MCF 10A (cell line): ENCODE measurements at places on chromosomes 11 and 22.

DNA sequence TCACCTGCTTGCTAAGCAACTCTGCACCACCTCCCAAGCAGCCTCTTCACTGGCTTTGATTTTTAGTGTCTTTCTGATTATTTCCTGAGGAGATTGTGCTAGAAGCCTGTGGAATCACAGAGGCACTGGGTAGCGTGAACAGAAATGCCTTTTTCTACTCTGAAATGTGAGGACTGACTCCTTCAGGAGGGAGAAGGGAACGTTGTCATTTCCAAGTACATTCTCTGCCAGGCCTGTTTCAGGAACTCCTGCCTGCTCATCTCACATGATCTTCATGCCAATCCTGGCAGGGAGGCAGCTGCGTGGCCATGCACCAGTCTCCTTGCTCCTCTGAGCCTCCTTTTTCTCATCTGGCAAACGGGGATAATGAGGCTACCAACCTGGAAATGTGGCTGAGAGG is 49.8 kb upstream of the PRDM11 start:
- DNase-seq: no peak

DNA sequence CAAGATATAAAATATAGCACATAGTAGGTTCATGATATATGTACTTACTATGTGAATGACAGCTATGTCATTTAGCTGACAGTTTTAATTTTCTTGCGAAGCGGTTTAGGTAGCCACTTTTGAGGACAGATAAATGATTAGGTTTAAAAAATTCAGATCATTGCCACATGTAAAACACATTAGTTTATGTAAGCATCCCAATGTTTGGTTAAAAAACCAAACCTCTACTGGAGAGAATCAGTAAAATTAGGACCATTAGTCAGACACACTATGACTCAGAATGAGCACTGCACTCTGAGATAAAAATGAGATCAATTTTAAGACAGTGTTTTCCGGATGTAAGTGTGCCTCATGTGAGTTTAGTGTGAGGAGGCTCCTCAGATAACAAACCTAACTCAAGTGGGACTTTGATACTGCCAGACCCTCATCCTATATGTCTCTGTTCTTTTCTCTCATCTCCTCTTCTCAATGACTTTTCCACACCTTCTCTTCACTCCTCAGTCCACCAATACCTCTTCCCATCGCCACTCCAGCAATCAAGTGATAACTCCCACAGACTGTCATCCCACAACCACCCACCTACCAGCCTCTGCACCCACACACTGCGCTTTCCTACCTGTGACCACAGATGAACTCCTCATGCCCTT is 6.8 kb upstream of the OR2AT4 start:
- DNase-seq: peak; percentile 9

DNA sequence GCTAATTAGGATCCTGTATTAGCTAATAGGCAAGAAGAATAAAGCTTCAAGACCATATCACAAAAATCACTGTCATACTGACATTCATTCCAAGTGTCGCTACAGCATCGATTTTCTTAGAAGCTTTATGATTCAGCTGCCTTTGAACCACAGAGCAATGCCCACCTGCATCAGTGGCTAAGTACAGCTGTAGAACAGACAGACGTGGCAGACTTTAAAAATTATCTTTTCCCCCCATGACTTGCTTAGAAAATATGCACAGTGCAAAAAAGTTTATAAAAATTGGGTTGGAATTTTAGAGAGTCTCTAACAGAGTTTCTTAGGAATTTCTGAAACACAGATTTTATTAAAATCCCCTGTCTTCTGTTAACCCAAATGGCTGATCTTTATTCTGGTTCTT is 120.8 kb downstream of the CADM1 start:
- no peak for DNase-seq

GRCh38 chr22:47446331-47446730 is 683.9 kb downstream of the TBC1D22A start:
- DNase-seq: no peak

DNA sequence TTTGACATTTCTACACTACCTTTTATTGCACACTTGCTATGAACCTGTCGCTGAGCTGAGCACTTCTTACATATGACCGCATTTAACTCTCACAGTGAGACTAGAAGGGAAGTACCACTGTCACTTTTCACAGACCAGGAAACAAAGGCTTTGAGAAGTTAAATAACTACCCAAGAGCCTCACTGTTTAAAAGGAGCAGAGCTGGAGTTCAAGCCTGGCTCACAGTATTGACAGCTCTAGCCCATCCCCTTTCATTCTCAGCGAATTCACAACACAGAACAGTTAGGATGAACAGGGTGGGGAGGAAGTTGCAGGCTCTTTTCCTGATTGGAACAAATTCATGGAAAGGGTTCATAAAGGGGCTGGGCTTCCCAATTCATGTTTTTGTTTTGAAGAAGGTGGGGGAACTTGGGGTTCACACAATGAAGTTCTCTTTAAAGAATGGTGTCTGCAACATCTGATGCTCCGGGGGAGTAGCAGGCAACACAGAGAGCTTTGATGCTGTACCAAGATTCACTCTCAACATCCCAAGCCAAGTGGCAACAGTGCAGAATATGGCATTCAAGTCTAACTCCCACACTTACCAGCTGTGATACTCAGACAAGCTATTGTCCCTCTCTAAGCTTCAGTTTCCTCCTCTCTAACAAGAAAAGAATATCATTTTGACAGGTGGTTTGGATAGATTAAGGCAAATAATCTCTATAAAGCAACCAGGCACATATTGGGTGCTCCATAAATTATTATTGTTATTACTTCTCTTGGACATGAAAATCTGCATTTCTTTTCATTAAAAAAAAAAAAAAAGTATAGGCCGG is 17.2 kb downstream of the SCGB1A1 start:
- DNase-seq: no peak

DNA sequence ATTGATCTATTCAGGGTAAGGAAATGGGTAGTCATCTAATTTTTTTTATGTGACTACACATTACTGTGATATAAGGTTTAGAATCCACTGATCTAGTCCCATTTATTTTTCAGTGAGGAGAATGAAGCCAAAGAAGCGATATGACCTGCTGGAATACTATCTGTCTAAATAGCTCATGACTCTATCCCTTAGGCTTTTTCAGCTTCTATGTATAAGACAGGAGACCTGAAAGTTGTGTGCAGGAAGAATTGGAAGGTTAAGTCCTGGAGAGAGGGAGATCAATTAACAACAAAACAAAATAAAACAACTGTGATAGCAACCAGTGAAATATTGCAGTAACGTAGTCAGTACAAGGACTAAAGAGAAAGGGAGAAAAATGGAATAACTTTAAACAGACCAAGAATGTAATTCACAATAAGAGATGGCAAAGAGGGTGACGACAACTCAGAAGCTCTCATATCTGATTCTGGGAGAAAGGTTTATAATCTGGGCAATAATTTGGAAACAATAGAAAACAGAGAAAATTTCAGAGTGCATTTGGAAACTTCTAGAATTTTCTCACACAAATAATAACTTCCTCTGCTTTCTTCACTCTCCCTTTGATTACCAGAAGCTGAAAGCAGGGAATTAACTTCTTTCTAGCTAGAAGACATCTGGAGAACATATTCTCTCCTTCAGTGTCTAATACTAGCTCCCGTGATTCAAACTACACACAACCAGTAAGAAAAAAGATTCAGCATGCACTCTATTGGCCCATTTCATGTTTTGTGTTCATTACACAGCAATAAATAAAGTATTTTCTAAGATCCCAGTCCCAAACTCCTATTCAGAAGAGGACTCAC is 19.2 kb upstream of the CASP12 start:
- no peak for DNase-seq

DNA sequence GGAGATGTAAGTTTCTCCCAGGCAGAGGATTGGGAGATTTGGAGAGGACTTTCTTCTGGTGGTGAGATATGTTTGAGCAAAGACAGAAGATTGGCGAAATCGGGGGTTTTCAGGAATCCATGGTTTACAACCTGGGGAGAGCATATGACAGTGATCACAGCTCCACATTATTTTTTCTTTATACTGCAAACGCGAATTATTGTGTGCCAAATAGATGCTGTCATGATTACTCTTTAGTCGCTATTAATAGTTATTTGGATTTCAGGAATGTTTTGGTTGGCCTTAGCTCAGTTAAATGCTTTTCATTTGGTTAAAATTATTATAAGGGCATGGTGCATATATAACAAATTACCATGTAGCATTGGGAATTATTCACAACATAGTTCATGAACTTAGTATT is 15.2 kb downstream of the ATXN10 start:
- DNase-seq: no peak

GRCh38 chr11:32418836-32419235 is 16.5 kb downstream of the WT1 start:
- no peak for DNase-seq

- peak; percentile 2 for DNase-seq
These were observed 79.6 kb downstream of the EMSY start for GRCh38 chr11:76524461-76524860.

DNA sequence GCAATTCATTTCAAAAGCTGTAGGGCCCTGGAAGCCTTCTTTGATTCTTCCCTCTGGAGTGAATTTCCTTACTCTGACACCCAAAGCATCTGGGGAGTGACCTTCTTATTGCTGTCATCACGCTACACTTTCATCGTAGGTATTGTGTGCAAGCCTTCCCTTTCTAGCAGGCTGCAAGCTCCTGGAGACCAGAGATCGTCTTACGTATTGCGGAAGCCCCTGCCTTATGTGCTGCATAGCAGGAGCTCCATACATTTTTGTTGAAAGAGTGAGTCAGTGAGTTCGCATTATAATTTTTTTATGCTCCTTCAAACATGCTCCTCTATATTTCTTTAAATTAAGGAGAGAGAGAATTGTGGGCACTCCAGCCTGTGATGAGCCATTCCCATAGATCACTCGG is 21.2 kb upstream of the TMEM218 start:
- no peak for DNase-seq

DNA sequence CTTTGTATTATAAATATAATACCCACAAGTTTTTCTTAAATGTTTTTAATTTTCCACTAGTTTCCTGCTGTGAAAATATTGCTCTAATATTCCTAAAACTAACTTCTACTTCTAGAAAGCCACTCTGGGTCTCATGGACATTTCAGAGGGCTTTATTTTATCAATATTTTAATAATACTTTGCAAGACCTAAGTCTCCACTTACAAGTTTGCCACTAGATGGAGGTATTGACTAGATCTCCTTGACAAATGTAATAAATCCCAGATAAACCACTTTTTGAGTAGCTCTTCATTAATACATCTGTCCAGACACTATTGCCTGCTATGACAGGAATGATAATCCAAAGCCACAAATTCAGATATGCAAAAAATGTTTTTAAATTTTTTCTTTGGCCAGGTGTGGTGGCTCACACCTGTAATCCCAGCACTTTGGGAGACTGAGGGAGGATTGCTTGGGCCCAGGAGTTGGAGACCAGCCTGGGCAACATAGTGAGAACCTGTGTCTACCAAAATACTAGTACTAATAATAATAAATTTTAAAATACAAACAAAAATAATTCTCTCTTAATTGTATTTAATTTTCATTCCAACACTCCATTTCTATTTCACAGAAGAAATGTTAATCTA is 3.5 kb upstream of the ACAT1 start:
- peak; percentile 58 for DNase-seq

GRCh38 chr22:42959576-42960509 is 55.1 kb downstream of the PACSIN2 start:
- peak; percentile 86 for DNase-seq

DNA sequence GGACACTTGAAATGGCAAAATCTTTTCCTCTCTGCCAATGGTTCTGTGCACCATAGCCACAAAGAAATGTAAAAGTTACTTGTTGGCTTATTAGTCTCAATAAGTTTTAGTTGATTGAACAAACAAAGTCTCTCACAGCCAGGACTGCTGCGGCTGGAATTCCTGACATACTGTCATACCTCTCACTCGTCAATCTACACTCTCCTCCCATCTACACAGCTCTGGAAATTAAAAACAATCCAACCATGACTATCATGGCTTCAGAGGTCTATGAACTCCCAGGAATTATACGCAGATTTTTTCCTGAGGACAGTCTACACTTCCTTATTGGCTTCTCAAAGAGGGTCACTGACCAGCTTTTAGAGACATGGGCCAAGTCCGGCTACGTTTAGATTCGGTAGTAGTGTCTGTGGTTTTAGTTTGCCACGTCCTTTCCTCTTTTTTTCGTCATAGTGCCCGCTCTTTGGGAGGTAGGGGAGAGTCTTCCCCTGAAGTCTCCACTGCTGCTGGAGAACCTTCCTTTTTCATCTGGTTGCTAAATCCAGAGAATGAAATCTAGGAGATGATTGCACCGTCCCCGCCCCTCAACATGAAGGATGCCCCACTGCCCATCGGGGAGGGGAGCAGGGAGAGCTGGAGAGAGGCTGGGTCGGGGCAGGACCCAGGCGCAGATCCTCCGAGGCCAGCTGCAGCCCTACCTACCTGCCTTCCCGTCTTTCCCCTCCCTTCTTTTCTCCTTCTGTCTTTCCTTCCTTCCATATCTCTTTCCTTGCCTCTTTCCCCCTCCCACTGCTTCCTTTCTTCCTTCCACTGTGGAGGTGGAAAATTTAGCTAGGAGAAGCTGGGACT is 1.0 kb upstream of the PLEKHB1 start:
- DNase-seq: no peak

DNA sequence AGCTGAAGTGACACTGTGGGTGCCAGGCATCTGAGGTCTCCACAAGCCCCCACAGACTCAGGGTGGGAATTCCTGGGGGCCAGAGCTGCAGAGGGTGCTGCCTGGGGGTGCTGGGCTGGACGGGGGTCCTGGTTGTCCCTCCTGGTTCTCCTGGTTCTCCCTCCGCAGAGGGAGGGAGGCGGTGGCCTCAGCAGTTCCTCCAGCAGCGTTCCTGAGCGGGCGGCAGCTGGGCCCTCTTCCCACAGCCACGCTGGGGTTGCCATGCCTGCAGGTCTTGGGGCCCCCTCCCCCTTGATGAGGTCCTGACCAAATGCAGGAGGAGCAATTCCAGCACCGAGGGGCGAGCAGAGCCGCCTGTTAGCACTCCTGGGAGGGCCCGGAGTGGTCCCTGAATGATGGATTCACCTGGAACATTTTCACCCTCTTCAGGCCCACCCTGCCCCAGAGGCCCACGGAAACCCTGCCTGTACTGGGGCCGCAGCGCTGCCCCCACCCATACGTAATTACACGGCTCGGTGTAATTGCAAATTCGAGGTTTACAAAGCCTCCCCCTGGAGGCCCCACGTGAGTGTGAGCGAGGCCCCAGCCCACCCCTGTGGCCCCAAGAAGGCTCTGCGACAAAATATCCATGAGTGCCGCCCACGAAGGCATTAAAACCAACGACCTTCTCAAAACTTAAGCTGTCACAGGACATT is 635 bp downstream of the C11orf21 start:
- DNase-seq: no peak

DNA sequence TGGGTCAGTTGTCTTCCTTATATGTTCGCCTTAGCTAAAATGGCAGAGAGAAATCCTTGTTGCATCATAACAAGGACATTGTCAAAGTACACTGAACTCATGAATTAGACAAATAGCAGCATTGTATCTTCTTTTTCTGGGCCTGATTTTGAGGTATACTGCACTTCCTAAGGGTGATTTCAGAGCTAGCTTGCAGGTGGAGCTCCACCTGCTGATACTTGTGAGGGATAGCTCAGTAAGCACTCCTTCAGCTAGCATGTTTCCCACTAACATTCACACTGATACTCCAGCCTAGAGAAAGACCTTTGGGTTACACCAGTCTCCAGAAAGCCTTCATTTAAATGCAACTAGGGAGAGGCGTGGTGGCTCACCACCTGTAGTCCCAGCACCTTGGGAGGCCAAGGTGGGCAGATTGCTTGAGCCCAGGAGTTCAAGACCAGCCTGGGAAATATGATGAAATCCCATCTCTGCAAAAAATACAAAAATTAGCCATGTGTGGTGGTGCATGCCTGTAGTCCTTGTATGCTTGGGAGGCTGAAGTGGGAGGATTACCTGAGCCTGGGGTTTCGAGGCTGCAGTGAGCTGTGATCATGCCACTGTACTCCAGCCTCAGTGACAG is 29.8 kb downstream of the JAM3 start:
- DNase-seq: peak; percentile 14
